ENCODE measurements at places on chromosomes 4 and X. TPM values are rescaled to one million over a fixed set of nuclear protein-coding genes. Genes with fewer than 3 reads are reported as not detected.

The KLHL2 gene
- total RNA-seq: 43.0 TPM

The FAM120C gene
- total RNA-seq: 14.4 TPM

The FGFBP1 gene
- 19.7 TPM for total RNA-seq

DNA sequence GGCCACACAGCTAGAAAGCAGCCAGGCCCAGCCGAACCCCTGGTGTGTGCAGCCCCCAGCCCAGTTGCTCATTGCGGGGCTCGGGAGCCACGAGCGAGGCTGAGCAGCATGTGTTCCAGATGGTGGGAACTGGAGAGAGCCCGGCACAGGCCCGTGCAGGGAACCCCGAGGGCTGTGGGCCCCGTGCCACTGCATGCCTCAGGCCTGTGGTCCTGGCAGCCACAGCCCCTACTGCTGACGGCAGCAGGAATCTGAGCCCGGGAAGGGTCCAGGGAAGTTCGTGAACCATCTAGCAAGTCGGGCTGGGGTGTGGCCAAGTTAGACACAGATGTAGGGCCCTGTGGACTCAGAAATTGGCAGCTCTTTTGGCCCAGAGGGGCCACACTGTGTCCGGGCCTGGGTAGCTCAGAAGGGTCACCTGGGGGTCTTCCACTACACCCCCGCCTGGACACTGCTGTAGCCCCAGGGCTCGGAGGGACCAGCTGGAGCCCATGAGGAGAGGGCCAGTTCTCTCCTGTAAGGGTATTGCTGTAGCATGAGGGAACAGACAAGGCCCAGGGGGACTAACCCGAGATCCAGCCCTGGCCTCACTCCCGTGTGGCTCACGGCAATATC lies 12.1 kb downstream of the HTRA3 start:
- DNase-seq: peak; percentile 82
- no peak overlapping the region for H3K4me3 ChIP-seq
- no peaks in the 10 kb centered on the region for H3K27me3 ChIP-seq
- peaks cover 8% of the 10 kb centered on the region for H3K4me1 ChIP-seq

DNA sequence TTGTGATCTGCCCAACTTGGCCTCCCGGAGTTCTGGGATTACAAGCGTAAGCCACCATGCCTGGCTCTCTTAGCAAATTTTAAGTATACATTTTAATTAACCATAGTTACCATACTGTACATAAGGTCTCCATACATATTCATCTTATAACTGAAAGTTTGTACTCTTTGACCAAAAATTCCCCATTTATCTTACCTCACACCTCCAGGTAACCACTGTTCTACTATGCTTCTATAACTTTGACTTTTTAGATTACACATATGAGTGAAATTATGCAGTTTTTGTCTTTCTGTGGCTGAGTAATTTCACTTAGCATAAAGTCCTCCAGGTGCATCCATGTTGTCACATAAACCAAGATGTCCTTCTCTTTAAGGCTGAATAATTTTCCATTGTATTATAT lies 17.4 kb downstream of the C4orf51 start:
- H3K36me3 ChIP-seq: no peaks in the 10 kb centered on the region
- DNase-seq: no peak
- H3K4me3 ChIP-seq: no peak overlapping the region
- H3K27me3 ChIP-seq: no peaks in the 10 kb centered on the region
- H3K4me1 ChIP-seq: no peaks in the 10 kb centered on the region

GRCh38 chrX:24225265-24225664 lies 75.7 kb downstream of the ZFX start:
- H3K36me3 ChIP-seq: no peaks in the 10 kb centered on the region
- no peak for DNase-seq
- H3K27ac ChIP-seq: no peak overlapping the region
- no peaks in the 10 kb centered on the region for H3K4me1 ChIP-seq

DNA sequence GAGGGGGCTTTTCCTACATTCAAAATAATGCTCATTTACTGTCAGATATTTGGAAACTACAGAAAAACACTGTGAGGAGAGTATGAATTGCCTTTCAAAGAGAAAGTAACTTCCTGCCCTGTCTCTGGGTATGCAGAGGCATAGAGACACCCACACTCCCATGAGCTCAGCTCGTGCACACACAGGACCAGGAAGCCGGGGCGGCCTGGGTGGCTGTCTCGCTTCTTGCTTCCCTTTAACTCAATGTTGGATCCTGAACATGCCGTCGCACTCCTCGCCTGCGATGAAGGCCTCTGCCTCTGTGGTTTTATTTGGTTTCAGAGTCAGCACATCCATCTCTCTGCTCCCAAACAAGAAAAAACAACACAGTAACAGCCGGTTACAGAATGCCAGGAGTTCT lies 40.1 kb upstream of the GPR78 start:
- peaks cover 23% of the 10 kb centered on the region for H3K4me1 ChIP-seq
- no peak overlapping the region for H3K4me3 ChIP-seq
- H3K27ac ChIP-seq: no peak overlapping the region
- no peaks in the 10 kb centered on the region for H3K27me3 ChIP-seq
- no peak for DNase-seq

GRCh38 chr4:81508411-81509185 lies 36.9 kb upstream of the RASGEF1B start:
- peak; percentile 79 for DNase-seq
- no peak overlapping the region for H3K4me3 ChIP-seq
- H3K27ac ChIP-seq: peak overlapping the region; percentile 29
- peaks cover 9% of the 10 kb centered on the region for H3K4me1 ChIP-seq

GRCh38 chr4:3257103-3257555 lies 8.2 kb downstream of the MSANTD1 start:
- H3K4me3 ChIP-seq: no peak overlapping the region
- no peaks in the 10 kb centered on the region for H3K27me3 ChIP-seq
- H3K4me1 ChIP-seq: no peaks in the 10 kb centered on the region
- no peaks in the 10 kb centered on the region for H3K36me3 ChIP-seq
- H3K27ac ChIP-seq: no peak overlapping the region
